ENCODE measurements at places on chromosomes 3 and 15.

DNA sequence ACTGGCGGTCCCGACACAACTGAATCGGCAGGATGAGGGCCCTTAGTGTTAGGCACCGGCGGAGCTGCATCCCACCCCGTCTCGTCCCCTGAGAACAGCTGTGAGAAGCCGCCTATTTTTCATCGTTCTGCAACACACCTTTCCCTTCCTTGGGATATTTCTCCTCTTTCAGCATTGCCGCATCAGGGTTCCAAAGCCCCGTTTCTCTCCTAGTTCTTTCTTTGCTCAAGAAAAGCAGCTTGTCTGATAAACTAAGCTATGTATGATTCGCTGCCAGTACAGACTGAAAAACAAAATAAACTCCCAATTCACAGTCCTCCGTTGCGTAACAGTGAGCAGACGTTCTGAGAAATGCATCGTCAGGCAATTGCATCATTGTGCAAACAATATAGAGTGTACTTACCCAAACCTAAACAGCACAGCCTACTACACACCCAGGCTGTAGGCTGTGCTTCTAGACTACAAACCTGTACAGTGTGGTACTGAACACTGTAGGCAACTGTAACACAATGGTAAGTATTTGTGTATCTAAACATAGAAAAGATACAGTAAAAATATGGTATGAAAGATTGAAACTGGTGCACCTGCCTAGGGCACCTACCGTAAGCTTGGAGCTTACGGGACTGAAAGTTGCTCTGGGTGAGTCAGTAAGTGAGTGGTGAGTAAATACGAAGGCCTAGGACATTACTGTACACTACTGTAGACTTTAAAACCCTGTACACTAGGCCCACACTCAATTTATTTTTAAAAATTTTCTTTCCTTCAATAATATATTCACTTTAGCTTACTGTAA, 8.9 kb upstream of the ADAMTS17 start:
- no peak for DNase-seq

DNA sequence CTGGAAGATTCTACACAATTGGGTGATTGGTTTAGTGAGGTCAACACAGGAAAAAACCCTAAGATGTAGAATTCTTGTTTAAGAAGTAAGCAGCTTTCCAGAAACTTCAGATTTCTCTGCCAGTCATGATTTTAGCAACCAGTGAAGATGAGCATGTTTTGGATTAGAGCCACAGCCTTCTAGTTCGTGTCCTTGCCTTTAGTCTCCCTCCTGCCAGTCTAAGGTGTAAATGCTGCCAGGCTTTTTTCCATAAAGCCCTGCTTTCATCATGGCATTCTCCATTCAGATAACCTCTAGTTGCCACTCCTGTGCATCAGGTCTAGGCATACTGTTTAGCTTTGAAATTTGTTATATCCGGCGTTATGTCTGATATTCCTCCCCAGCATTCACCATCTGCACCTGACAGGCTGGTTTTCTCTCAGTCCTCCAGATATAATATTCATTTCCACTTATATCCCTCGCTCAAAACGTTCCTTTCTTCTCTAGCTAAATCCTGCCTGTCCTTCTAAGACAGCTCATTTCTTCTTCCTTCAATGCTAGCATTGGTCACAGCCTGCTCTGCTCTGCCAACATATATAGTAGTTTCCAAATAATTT, 37.4 kb downstream of the SYN2 start:
- no peak for DNase-seq

- no peak for DNase-seq
Observed at GRCh38 chr3:130459944-130460343, 57.0 kb upstream of the COL6A6 start.

DNA sequence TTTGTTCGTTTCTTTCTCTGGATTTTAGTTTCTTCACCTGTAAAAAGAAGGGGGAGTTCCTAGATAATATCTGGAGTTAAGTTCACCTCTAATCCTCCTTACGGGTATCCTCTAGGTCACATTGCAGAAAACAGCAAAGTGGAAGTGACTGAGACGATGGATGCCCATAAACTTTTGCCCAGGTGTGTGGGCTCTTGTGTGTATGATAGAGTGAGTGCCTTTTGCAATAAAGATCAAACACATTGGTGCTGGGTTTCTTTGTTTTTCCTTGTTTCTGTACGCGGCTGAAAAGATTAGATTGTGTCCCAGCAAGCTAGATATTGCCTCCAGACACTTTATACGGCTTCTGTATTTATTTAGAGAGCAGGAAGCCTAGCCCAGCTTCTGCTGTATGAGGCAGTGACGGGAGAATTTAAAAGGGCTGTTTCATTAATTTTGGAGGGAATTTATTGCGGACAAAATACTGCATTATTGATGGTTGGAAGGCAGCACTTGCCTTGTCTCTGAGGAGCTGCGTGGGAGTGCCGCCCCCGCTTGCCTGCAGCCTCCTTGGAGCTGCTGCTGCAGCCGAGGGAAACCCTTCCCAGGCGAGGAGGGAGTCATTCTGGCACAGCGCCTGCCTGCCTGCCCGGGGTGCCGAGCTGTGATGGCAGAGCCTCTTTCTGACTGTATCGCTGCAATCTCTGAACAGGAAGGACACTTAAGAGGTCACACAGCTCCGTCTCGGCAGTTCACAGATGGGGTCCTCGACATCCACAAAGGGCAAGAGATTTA, 38.5 kb downstream of the PYDC2 start:
- DNase-seq: no peak

DNA sequence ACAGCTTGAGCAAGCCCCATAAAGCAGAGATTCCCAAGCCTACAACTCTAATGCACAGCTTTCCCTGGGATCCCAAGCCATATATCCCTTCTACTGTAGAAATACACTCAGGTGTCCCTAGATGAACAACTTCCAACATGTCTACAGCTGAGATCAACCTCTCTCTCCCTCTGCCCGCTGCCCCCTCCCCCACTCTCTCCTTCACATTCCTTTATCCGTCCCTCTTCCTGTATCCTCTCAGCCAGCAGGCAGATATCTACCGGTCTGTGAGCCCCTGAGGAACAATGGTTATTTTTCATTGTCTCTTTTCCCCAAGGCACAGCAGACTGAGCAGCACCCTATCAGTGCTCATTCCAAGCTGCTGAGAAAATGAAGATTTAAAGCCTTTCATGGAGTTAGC, 138.6 kb downstream of the SUCLG2 start:
- DNase-seq: no peak

GRCh38 chr3:133038089-133038730, at the start of gene TMEM108:
TSS of gene TMEM108 (plus strand) at chr3:133038391.
- DNase-seq: no peak

- no peak for DNase-seq
Observed at GRCh38 chr15:93040288-93041158, 48.5 kb downstream of the RGMA start.

DNA sequence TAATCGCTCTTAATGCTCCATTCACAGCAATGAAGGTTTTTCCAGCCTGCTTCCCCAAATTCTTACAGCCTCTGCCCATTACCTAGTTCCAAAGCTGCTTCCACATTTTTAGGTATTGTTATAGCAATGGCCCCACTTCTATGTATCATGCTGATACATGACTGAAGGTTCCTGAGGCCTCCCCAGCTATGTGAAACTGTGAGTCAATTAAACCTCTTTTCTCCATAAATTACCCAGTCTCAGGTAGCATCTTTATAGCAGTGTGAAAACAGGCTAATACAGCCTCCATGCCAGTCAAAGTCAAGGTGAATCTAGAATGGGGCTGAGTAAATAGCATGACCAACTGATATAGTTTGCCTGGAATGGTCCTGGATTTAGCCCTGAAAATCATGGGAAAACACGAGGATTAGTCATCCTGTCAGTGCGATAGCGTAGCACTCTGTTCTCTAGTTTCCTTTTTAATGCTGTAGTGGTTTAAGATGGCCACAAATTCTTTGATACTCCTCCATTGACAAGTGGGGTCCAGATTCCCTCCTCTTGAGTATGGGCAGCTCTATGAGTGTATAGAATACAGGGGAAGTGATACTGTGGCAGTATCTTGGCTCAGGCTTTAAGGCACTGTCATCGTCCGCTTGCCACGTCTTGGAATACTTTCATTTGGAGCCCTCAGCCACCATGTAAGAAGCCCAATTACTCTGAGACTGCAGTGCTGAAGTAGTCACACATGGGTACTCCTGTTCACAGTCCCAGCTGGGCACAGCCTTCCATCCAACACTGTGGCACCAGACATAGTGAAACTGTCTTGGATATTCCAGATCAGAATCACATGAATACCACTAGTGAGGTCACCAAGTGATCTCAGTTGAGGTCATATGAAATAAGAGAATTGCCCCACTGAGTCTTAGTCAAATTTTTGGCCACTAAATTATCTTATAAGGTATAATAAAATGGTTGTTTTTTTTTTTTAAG, 94.0 kb upstream of the PLCL2 start:
- no peak for DNase-seq

- no peak for DNase-seq
Observed at GRCh38 chr15:31277335-31278060, 49.1 kb upstream of the KLF13 start.

- no peak for DNase-seq
Observed at GRCh38 chr3:16313886-16314645, 49.1 kb downstream of the OXNAD1 start.

DNA sequence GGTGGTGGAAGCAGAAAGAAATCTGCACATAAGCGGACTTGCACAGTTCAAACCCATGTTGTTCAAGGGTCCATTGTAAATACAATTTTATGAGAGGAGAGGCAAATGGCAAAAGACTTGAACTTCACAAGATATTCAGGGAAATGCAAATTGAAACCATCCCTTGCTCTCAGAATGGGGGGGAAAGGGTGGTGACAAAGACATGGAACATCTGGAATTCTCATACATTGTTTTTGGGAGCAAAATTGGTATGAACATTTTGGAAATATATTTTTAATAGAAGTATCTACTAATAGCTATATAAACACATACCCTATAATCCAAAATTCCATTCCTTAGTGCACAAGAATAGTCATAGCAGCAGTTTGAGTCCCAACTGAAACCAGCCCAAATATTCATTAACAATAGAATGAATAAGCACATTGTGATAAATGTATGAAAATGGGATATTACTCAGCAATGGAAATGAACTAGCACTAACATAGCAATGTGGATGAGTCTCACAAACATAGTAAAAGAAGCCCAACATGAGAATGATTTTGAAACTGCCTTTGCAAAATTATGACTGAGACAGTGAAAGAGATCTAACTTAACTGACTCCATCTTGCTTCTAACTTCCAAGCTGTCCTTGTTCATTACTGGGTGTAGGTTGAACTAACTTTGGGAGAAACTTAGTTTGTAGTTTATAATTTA, 77.2 kb downstream of the CD200R1L start:
- no peak for DNase-seq

DNA sequence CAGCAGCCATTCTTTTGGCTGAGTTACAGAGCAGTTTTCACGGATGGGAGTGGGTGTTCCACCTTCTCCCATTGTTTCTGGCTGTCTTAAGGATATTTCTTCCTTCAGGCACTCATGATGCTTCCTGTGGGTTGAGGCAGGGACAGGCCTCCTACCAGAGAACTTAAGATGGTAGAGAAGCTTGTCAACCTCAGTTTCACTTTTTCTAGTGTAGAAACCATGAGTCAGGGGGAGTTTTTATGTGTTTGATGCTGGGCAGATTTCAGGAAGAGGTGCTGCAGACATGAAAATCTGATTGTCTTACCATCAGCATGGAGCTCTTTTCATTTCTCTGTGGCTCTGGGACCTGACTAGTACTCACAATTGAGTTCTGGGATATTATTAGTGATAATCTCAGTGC, 48.7 kb upstream of the VEPH1 start:
- no peak for DNase-seq

DNA sequence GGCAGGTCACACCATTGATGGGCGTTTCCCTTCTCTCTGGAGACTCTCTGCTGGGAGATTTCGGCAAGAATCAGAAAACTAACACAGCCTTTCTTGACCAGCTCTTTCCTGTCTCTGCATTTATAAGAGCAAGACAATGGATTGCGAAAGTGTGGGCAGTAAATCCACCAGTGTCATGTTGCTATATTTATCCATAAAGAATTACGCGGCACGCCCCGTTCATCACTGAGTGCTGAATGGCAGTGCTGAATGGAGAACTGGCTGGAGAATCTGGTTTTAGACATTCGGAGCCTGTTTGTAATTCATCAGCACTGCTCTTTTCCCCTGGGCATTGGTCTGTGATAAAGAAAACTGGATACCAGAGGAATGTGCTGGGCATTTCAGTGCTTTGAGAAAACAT, 2.0 kb upstream of the CEMIP start:
- no peak for DNase-seq

- DNase-seq: no peak
Observed at GRCh38 chr3:190671658-190672057, 157.8 kb downstream of the IL1RAP start.

- no peak for DNase-seq
Observed at GRCh38 chr15:100769975-100770340, 109.7 kb upstream of the ALDH1A3 start.

DNA sequence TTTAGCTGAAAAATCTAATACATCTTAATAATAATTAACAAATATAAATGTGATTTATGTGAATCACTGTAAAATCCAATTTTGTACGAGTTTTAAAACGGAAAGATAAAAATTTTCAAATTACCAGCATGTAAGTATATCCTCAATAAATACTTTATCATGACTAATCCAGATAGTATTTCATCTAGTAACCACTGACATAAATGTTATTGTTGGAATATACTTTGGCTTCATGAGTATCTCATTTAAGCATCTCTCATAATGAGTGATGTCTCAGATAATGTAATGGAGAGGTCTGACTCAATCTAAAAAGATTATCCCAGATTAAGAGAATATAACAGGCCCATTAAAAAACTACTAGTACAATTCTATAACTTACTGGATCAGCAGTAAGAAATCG, 216.3 kb downstream of the STAG1 start:
- no peak for DNase-seq

- DNase-seq: peak; percentile 64
Observed at GRCh38 chr15:74396445-74397238, 29.2 kb upstream of the CYP11A1 start.

DNA sequence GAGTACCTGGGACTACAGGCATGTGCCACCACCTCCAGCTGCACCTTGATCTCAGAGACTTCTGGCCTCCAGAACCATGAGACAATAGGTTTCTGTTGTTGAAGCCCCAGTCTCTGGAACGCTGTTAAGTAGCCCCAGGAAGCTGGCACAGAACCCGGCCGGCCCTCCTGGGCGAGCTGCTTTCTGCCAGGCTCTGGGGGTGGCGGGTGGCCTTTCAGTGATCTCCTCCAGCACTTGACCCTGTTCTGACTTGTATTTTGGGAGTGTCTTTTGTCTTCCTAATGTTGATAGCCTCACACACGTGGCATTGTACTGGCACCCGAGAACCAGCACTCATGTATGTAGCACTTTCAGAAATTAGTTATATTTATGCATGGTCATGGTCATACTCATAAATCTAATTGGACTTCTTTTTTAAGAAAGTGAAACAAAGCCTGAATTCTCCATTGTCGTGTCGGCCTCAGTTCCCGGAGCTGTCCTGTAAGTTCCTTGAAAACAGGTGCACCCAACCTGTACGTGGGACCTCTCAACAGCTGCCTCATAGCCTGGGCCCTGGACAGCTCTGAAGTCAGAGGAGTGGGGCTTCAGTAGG, 74.0 kb downstream of the TFRC start:
- DNase-seq: no peak
